ENCODE measurements at places on chromosomes 3 and 15.

DNA sequence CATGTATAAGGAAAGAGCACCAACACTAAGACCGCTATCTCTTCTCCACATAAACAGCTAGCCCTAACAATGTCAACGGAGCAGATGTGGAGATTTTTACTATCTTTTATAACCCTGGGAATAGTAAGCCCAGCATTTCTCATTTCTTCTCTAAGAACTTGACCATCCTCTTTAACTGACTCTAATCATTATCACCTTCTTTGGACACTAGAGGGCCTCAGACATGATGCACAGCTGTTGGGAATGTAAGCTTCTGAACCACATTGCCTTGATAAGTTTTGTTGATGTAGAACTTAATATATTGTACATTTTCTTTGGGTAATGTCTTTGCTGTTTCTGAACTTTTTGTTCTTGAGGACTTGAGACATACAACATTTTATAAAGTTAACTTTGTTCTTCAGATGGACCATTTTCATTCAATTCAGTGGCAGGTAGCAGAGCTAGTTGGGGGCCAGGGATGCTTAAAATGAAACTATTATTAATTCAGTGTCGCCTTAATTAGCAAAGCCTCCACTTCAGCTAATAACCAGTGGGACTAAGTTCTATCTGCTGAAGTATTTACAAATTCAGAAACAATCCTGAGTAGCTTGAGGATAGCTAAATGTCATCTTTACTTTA lies 9.6 kb upstream of the TAGLN3 start:
- DNase-seq = peak; percentile 72

GRCh38 chr15:49622561-49622960 lies 1.7 kb downstream of the DTWD1 start:
- peak; percentile 48 for DNase-seq

GRCh38 chr15:25329696-25330095 lies 109.1 kb downstream of the UBE3A start:
- no peak for DNase-seq

DNA sequence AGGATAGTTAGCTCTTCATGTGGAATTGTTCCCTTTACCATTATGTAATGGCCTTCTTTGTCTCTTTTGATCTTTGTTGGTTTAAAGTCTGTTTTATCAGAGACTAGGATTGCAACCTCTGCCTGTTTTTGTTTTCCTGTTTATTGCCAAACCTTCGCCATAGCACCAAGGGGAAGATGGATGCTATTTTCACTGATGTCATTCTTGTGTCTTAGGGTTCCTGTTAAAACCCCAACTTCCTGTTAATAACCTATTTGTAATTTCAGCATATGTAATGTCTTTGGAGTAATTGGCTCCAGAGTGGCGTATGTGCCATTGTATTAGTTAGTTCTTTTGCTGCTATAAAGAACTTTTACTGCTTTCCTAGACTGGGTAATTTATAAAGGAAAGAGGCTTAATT lies 10.8 kb downstream of the SAMMSON start:
- no peak for DNase-seq

GRCh38 chr3:168156479-168156878 lies 60.8 kb upstream of the GOLIM4 start:
- no peak for DNase-seq

- DNase-seq = peak; percentile 15
Observed at GRCh38 chr3:195403841-195404408, 38.9 kb downstream of the ACAP2 start.

GRCh38 chr3:16828815-16829214 lies 55.9 kb upstream of the PLCL2 start:
- DNase-seq = peak; percentile 30

DNA sequence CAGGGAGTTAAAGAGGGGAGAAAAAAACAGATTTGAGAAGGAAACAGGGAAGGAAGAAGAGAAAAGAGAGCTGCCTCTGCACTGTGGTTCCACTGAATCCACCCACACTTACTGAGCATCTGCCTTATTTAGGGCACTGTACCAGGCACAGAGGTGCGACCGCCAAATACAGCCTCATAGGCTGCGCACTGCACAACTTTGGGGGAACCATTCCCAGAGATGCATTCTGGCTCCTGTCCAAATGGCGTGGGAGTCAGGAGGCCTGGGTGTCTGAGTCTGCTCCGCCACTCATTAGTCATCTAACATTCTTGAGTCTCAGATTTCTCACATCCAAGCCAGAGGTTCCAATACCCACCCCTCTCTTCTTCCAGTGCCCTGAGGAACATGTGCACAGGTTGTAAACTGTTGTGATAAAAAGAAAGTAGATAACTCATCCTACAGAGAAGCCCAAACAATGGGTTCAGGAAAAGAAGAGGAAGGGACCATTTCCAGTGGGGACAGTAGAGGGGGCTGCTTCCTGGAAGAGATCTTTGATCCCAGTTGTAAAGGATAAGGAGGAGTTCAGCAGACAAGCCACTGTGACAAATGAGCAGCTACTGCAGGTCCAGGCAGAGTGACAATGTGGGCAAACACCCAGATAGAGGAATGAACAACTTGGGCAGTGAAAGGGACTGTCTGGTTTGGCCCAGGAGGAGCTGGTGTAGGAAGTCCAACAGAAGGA lies 254.6 kb downstream of the UACA start:
- peak; percentile 77 for DNase-seq

- DNase-seq = no peak
Observed at GRCh38 chr15:90493647-90494046, 36.1 kb upstream of the CRTC3 start.

DNA sequence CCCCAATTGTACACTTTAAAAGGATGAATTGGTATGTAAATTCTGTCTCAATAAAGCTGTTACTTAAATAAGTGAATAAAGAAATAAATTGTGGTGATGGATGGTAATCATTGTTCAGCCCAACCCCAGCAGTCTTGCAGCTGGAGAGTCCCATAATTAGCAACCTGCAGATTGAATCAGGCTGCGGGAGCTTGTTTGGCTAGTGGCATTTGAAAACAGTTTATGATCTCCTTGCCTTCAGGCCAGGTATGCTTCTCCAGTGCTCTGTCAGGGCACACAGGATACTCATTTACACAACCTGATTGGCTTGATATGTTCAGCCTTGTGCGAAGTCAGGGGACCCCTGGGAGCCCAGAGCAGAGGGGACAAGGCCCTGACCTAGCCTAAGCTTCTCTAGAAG lies 16.5 kb upstream of the TSEN2 start:
- DNase-seq = no peak

DNA sequence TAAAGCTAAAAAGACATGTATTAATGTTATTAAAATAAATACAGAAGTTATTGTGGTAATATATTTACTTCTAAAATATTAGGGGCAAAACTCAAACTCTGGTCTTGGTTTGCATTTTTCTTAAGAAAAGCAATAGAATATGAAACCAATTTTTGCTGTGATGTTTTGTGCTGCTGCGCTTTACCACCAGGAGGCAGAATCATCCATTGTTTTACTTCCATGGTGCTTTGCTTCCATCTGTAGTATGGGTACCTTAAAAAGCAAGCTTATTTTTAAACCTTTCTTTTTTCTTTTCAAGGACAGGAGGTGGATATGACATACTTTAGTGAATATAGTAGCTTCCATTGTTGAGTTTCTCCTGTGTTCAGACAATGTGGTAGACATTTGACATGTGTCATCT lies 46.6 kb upstream of the MRPL3 start:
- DNase-seq = no peak

DNA sequence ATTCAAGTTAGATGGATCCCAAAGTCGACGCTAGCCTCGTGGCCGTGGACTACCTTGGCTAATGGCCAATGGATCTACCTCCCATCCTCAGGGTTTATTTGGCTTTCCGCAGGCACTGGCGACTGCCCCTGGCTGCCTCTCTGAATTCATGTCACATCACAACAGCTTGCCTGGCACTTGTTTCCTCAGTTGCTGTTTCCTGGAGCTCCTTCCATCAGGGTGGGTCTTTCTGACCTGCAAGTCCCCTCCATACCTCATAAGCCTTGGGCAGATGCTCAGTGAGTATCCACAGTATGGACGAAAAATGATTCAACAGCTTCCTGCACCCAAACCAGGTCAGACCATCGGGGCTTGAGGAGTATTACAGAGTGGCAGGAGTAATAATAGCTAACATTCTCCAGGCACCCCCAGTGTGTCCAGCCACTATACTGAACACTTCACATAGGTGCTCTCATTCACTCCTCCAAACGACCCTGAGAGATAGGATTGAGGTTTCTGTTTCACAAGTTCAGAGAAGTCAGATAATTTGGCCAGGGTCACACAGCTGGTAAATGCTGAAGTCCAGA lies 311.5 kb downstream of the TLE3 start:
- DNase-seq = no peak

DNA sequence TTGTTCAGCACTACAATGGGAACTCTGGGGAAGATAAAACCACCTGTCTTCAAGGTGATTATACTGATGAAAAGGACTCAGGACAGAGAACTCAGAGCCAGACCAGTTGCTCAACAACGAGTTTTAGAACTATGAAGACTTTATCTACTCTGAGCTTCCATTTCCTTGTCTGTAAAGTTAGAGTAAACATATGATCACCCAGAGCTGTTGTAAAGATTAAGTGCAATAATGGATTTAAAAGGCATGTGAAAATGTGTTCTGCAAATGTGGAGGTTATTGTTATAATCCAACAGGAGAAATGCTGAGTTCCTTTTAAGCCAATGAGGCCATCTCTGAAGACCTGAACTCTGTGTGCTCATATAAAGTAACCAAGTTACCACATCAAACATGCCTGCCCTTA lies 139.7 kb upstream of the CMC1 start:
- DNase-seq = no peak

- peak; percentile 11 for DNase-seq
Observed at GRCh38 chr3:89314454-89315098, 207.2 kb downstream of the EPHA3 start.

- no peak for DNase-seq
Observed at GRCh38 chr15:50758712-50759205, 6.7 kb downstream of the SPPL2A start.

- DNase-seq = peak; percentile 23
Observed at GRCh38 chr15:59154243-59154642, 49.3 kb downstream of the CCNB2 start.

GRCh38 chr3:156997351-156997750 lies 162.6 kb downstream of the CCNL1 start:
- DNase-seq = peak; percentile 79

DNA sequence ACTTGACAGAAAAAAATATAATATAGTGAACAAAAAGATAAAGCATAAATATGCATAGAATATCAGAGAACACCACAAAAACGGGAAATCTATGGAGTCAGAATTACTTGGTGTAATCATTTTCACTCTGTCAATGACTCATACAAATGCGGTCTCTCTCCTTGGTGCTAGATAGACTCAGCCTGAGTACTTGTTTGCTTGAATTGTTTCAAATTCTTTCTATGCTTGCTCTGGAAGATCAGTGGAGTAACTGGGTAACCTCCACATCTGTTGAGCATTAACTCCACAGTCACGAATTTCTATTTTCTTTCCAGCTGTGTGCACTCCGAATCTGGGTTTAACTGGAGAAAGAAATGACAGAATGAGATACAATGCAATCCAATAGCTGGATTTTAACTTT lies 760.4 kb downstream of the ZPLD1 start:
- peak; percentile 1 for DNase-seq

DNA sequence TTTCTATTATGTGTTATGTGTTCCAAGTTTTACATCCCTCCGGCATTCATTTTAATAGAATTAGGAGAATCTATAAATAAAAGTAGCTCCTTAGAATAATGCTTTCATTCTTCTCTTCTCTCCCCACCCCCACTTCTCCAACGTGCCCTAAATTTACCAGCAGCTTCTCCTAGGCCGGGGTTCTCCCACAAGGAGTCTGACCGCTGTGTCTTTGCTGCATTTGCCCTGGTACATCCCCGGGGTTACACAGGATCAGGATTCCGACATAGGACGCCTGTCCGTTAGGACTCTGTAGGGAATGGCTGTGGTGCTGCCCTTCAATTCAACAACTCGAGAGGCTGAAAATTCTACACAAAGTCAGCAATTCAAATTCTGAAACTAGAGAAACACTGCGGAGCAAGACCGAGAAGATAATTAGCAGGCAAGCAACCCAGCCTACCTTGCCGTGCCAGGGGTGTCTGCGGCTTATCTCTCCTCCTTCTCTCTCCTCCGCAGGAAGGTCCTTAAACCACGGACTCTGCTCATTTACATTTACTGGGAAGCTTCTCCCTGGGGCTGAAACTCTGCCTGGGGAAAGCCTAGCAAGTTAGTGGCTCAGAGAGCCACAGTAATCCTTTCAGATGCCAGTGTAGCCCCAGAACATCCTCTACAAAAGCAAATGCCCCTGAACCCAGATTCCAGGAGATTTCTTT lies 18.8 kb downstream of the PCSK6 start:
- no peak for DNase-seq

DNA sequence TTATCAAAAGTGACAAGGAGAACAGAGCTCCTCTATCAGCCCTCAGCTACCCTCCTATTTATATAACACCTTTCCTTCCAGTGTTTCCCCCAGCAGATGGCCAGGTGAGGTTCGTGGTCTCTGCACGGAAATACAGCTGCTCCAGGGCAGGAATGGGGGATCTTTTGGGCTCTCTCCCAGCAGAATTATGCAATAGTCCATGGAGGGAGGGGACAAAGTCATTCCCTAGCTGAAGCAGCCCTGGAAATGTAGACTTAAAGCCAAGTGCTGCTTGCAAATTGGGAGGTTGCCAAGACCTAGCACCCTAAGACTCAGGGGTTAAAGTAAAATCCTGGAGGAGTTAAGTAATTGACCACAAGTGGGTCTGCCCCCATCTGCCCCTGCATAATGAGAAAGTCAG lies 256.3 kb downstream of the LRTM1 start:
- DNase-seq = no peak

GRCh38 chr3:193335031-193335430 lies 43.5 kb downstream of the ATP13A5 start:
- no peak for DNase-seq

Data from AG10803 (cell line).